C1 segment of cervical spinal cord (tissue), 14 donors: ENCODE measurements at places on chromosomes 2 and 18.

- no peak for DNase-seq
Measured at GRCh38 chr18:841647-842370, 29.8 kb upstream of the YES1 start.

- DNase-seq, result no peak
Measured at GRCh38 chr2:161123531-161124030, 36.6 kb upstream of the TANK start.

- DNase-seq, result no peak
Measured at GRCh38 chr2:206713746-206714145, 4.5 kb downstream of the DYTN start.

DNA sequence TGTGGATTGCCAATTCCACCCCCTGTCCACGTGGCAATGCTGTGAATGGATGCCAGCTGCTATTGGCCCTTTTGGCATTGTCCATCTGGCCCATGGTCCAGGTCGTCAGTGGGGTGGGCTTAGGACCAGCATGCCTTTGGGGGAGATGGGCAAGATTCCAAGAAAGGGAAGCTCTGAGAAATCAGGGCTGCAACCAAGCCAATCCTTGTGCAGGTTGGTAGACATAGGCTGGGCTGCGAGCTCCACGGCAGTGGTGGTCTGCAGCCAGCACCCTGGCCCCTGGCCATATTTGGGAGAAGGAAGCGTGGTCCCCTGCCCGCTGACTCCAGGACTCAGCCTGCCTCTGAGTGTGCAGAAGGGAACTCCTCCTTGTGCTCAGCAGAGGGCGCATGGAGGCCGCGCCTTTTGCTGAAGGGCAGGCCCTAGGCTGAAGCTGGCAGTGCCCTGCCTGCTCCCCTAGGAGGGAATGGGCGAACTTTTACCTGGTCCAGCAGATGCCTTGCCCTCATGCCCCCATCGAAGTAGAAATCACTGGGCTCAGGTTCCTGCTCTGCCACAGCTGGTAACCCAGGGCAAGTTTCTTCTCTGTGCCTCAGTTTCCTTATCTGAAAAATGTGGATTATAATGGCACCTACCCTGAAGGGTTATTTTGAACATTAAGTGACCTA, 5.4 kb downstream of the SPR start:
- DNase-seq, result peak; percentile 58

GRCh38 chr2:219447242-219448098, 12.8 kb downstream of the SPEG start:
- no peak for DNase-seq

DNA sequence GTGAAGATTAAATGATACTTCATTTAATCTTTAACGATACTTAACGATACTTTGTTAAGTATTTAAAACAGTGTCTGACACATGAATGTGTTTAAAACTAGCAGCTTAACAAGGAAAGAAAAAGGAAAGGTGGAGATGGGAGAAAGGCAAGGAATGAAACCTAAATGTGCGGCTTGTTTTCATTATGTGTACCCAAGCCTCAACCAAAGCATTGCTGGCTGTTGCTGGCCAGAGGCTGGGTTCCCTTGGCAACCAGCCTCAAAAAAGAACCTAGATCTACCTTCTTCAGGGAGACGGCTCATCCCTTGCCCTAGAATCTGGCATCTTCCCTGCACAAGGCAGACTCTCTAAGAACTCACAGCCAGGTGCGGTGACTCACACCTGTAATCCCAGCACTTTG, 13.8 kb upstream of the PCBP1 start:
- DNase-seq, result no peak

DNA sequence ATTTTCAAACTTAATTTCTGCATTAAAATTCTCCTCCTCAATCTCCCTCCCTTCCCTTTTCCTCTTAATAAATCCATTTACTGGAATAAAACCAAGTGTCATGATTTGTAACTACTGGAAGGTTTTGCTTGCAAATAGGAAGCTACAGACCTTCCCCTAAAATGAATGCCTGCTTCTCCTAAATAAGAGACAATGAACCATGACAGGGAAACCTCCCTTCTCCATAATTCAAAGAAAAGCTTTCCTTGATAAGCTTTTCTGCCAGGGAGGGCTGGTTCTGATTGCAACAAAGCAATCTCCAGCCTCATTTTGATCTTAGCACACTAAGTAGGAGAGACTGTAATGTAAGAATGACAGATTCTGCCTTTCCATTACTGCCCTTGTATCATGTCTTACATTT, 111.0 kb upstream of the CDH20 start:
- DNase-seq, result no peak

- no peak for DNase-seq
Measured at GRCh38 chr2:144183727-144184126, 336.2 kb downstream of the ZEB2 start.

DNA sequence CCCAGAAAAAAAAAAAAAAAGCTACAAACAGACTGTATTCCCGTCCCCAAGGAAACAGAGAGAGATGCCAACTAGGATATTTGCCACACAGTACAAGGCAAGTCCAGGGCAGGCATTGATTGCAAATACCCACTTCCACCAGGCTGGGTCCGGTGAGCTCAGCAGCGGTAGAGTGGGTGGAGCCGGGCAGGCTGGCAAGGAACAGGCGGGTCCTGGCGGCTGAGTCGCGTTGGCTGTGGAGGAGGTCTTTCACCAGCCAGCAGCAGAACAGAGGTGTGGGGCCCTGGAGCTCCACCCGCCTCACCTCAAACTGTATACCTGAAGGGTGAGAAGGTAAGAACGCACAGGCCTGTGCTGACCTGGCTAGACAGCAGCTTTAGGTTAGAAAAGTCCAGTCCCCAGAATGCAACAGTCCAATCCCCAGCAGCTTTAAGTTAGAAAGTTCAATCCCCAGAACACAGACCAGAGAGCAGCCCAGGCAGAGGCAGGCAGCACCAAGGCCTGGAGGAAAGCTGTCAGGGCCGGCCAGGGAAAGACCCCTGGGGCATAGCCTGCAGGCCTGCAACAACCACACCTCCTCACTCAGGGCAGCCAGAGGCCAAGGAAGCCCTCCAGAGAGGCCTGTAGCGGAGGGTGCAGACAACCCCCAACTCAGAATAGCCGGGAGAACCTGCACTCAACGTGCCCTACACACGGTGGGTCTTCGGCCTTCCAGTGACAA, 21.9 kb upstream of the MTERF4 start:
- no peak for DNase-seq

DNA sequence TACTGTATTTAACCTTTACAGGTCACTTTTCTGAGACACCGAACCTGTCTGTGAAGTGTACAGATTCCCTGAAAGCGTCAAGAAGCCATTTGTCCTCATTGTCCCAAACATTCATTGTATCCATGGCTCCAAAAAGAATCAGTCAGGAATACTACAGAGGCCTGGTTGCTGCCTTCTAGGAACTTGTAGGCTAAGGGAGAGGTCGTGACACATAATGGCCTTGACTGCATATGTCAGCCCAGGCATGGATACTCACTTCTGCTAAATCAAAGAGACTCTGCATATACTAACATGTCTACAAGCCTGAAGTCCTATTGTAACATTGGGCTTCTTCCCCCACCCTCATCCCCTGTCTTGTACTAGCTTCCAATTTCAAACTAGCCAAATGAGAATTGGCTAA, 40.2 kb downstream of the ONECUT2 start:
- no peak for DNase-seq

DNA sequence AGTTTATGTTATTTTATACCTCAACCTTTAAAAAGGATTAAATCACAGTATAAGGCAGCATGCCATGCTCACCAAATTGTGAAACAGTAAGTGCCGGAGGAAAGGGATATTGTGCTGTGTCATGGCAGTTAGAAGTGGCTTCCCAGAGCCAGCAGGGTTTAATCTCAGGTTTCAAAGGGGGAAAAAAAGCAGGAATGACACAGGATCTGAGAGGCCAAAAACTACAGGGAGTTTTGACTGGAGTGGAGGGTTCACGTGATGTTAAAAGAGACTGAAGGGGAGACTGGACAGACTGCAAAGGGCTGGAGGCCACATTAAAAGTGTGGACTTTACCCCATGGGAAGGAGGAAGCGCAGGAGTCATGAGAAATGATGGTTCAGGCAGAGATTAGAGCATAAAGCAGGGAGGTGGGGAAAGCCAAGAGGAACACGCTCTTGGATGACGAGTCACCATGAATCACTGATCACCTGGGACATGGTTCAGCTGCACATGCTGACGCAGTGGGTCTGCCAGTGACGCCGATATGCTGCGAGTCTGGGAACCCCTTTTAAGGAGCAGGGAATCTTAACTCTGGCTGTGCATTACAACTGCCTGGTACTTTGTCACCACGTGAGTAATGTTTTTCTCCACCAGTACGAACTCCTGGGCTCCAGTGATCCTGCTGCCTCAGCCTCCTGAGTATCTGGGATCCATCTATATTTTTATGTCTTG, 6.1 kb downstream of the CHMP1B start:
- DNase-seq, result peak; percentile 14

DNA sequence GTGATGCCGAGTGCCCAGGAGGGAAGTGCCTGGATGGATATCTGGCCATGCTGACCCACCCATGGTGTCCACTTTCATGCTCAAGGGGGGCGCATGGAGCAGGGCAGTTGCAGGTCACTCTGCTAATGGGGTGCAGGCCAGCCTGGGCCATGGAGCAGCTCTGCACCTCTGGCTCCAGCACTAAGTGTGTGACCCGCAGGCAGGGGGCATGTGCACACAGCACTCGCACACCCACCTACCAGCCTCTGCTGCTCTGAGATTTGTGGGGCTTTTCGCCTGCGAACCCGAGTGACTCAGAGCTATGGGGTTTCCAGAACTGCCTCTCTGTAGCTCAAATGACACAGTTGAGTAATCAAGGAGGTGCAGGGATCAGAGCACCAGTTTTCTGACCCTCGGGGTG, 66.2 kb downstream of the CYP26B1 start:
- no peak for DNase-seq
